ENCODE measurements at places on chromosomes 11 and 22.

GRCh38 chr22:31923747-31924146 lies 20.6 kb upstream of the YWHAH start:
- no peak for DNase-seq

DNA sequence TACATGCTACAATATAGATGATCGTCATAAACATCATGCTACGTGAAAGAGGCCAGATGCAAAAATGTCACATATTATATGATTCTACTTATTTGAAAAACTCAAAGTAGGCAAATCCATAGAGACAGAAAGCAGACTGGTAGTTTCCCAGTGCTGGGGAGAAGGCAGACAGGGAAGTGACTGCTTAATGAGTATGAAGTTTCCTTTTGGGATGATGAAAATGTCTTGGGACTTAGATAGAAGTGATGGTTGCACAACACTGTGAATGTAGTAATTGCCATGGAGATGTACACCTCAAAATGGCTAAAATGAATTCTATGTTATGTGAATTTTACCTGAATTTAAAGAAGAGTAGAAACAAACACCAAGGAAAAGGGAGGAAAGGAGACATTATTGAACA lies 45.2 kb upstream of the EHF start:
- no peak for DNase-seq

- DNase-seq, result no peak
Observed at GRCh38 chr22:42074846-42075676, 1.0 kb downstream of the PHETA2 start.

- DNase-seq, result no peak
Observed at GRCh38 chr11:67662142-67662834, 11.8 kb upstream of the ACY3 start.

DNA sequence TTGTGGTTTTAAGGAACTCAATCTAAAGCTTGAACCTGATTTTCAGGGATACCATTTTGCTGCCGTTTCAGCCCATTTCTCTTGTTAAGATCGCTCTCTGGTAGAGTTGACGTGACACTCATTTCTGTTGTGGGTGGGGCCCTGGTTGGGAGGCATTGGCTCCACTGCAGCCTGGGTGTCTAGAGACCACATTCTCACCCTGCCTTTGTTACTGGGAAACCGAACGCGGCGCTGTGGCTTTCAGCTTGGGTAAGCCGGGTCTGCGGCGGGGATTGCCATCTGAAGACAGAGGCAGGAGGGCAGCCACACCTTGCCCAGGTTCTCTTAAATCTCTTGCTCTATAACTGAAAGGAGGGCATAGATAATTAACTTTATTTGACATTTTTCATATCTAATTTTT lies 3.2 kb downstream of the EHF start:
- no peak for DNase-seq

DNA sequence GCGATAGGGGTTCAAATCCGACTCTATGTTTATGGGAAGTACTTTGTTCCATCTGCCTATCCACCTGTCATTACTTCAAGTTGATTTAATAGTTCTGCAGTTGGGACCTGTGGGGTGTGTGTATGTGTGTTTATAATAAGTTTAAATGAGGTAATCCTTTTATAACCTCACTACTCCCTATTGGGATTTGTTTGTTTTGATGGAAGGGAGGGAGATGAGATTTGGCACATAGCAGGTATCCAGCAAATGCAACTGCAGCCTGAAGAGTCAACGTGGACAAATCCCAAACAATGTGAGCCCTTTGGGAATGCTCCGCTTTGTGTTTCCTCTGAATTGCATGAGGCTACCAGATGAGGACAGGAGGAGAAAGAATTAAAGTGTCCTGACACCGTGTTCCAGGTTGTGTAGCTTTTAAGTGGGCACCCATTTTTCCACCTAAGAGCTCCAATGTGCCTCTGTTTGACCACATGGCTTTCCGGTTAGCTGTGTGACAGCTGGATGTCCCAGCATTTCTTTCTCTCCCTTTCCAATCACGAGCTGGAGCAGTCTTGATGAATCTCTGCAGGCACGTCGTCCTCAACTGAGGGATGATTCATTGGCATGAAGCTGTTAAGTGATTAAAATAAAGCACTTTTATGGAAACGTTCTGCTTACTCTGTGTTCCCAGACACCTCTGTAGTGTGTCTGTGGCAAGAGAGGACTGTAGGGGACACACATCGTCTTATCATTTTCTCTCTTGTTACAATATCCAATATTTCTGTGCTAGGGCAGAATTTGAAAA lies 610.7 kb downstream of the NTM start:
- no peak for DNase-seq

GRCh38 chr22:35835998-35836691 lies 118.5 kb downstream of the APOL5 start:
- DNase-seq, result no peak

DNA sequence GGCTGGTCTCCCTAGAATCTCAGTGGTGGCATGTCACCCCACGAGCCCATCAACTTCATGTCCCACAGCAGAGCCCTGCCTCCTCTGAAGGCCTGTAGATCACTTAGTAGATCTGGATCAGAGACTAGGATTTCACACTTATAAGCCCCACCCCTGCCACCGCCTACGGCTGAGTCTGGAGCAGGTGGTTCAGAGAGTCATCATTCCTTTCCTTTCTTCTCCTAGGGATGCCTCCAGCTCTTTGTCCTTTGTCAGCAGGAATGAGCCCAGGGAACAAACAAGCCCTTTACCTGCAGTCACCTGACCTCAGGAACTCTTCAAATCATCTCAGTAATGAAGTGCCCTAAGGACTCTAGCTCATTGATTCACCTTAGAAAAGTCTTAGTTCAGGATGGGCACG lies 37.8 kb downstream of the SCGB1A1 start:
- DNase-seq, result no peak

DNA sequence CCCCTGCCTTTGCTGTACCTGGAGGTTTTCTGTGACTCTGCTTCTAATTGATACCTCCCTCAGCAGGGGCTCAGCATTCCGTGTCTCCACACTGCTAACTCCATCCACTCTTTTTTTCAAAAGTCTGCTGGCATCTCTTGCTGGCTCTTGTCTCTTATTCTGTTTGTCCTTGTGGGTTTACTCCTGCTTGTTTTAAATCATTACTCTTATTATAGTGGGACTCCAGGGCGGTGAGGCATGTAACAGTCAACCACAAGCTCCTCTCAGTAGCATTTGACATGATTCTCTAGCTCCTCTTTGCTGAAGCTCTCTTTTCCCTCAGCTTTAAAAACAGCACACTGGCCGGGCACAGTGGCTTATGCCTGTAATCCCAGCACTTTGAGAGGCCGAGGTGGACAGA lies 260.2 kb upstream of the NARS2 start:
- no peak for DNase-seq

DNA sequence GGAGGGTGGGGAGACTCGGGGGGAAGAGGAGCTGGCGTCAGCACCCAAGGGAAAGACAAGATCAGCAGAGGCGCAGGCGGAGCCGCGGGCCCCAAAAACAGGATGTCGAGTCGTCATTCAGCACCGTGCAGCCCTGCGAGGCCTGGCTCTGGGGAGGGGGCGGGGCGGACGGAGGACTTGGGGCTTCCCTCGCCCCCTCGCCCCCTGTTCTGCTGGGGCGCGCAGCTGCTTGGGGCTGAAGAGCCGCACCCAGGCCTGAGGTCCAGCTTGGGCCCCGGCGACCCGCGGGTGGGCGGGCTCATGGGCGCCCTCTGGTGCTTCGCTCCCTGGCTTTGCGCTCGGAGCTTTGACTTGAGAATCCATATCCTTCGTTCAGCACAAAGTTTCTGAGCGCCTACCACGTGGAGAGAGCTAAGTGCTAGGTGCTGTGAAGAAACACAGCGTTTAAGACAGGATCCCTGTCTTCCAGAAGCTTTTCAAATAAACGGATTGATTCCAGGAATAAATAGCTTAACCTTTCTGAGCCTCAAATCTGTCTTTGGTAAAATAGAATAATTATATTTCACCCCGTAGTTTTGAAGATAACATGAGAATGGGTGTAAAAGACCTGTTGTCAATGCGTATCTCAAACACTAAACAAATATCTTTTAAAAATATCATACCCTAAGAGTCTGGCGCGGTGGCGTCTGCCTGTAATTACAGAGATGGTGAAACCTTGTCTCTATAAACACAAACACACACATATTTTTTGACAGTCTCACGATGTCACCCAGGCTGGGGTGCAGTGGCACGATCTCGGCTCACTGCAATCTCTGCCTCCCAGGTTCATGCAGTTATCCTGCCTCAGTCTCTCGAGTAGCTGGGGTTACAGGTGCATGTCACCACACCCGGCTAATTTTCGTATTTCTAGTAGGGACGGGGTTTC lies 929 bp upstream of the RHOG start:
- peak; percentile 90 for DNase-seq

- DNase-seq, result no peak
Observed at GRCh38 chr11:19753451-19754106, 40.9 kb downstream of the NAV2 start.

DNA sequence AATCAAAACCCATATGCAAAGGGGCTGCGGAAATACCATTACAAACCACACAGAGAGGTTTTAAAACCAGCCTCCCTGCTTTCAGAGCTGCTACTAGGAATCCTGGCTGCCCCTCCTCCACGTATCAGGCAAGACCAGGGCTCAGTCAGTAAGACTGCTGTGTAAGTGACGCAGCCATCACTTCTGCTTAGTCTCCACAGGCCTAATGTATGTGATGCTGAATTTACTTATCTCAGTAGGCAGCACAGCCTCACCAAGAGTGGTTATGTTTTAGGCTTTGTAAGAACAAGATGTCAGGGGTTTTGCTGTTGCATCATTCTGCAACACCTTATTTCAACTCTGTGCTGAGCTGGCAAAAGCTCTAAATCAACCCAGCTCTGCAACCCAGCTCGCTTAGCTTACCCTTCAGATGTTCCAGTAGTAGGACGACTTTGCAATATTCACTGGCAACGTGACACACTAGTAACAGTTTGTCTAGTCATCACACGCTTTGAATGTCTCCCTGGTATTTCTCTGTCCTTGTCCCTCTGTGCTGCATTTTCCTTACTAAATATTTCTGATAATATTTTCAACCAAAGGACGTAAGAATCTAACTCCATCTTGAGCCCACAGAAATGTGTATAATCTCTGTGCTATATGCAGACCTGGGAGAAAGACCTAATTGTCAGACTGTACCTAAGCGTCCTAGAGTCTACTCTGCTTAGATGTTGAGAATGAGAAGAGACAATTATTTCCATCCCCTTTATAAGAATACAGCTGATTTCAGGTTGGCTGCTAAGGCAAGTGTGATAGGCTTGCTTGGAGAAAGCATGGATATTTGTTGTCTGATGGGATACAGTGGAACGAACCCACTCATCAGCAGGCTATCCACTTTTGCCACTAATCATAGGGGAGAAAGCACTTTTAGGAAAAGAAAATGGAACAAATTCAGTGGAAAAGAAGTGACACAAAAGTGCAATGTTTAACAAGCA lies 72.2 kb downstream of the LARGE2 start:
- DNase-seq, result no peak

DNA sequence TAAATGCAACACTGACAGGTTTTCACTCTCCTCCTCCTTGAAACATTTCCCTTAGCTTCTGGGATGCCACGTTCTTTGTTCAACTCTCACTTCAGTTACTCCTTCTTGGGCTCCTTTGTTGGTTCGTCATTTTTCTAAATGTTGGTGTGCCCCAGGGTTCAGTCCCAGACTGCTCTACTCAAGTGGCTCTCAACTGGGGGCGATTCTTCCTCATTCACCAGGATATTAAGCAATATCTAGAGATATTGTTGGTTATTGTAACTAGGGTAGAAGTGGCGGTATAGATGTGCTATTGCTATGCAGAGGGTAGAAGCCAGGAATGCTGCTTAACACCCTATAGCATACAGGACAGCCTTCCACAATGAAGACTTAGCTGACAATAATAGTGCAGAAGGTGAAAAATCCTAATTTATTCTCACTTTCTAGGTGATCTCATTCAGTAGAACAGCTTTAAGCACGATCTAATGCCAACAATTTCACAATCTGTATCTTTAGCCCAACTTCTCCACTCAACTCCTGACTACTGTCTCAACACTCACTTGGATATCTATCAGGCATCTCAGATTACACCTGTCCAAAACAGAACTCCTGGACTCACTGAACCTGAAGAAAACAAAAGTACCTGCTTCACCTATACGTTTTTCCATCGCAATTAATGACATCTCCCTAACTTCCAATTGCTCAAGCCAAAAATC lies 4.6 kb downstream of the NUP160 start:
- no peak for DNase-seq

GRCh38 chr22:47784991-47785390 lies 1022.5 kb downstream of the TBC1D22A start:
- DNase-seq, result no peak

Data from activated naive CD8-positive, alpha-beta T cell treated with anti-CD3 and anti-CD28 coated beads, Interleukin-2, amount 10 ng/mL, durations not matched to agents 7 days and 5 days (primary cell).